ENCODE measurements at places on chromosomes 12 and 14. TPM values are rescaled to one million over a fixed set of nuclear protein-coding genes. Genes with fewer than 3 reads are reported as not detected.

TEX52 gene
- under 0.01 TPM for total RNA-seq

NGB gene
- not detected for total RNA-seq

OTUB2 gene
- 0.54 TPM for total RNA-seq

ART4 gene
- 0.27 TPM for total RNA-seq

COX8C gene
- not detected for total RNA-seq

ATG101 gene
- 35.8 TPM for total RNA-seq

HOXC13 gene
- total RNA-seq = not detected

IRF2BPL gene
- 31.5 TPM for total RNA-seq

C12orf54 gene
- total RNA-seq = 0.27 TPM

GRCh38 chr12:4270016-4270830 is 3.3 kb upstream of the CCND2 start:
- DNase-seq = no peak

GRCh38 chr12:68793436-68793835 is 14.5 kb upstream of the MDM2 start:
- DNase-seq = no peak

DNA sequence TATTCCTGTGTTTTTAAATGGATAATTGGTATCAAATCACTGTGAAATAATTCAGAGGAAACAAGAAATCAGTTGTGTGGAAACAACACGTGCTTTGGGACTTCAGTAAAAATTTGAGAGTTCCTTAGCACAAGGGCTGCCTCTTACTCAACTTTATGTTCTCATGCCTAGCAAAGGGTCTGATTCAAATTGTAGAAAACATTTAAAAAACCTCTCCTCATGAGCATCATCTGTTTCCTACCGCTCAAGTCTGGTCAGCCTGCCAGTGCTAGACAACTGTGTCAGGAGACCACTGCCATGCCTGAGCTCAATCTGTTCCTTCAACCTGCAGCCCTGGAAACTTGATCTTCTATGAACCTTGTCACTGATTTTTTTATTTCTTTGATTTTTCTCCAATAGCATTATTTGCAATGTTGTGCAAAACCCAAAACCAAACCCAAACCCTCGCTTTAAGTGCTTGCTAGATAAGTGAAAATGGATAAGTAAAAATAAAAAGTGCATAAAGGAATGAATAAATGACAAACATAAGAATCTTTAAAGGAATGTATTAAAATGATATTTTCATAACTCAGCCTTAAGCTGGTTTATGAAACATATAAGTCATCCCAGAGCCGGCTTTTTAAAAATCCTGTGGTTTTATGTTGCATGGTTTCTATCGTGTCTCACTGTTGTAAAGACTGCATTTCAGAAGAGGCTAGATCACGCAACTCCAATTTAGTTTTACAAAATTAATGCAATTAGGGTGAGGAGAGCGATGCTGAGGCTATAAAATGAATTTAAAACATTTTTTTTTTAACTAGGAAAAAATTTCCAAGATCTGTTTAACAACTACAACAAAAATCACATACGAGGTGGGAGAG is 361.2 kb upstream of the PDE3A start:
- no peak for DNase-seq

DNA sequence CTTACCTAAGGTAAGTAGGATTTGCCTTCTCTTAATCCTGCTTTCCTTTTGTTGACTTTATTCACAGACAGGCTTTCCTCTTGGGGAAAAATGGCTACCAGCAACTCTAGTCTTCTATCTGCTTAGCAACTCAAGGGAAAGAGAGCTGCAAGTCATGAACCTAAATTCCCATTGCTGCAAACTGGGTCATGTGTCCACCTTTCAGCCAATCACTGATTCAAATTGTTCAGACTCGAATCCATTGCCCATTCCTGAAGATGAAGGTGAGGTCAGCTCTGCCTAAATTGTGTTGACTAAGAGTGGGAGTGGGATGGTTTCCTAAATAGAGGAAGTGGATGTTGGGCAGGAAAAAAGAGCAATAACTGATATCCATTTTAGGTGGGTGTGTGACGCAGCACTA is 7.7 kb downstream of the FBXW8 start:
- no peak for DNase-seq

DNA sequence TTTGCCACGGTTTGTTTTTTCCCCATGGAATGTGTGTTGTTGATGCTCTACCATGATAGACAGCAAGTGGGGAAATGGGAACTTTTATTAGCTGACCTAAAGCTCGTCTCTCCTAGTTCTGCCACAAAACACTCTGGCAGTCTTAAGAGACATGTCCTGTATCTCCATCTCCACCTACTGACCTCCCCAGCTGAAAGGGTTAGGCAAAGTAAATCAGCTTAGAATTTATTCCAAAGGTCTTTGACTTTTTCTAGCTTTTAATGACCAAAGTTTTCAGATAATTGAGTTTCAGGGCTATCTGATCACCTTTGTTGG is 9.4 kb upstream of the ADIPOR2 start:
- DNase-seq = no peak

GRCh38 chr12:116257215-116257614 is 20.3 kb downstream of the MED13L start:
- DNase-seq = no peak

- DNase-seq = no peak
These were observed 753.3 kb downstream of the VRK1 start for GRCh38 chr14:97550463-97550862.

DNA sequence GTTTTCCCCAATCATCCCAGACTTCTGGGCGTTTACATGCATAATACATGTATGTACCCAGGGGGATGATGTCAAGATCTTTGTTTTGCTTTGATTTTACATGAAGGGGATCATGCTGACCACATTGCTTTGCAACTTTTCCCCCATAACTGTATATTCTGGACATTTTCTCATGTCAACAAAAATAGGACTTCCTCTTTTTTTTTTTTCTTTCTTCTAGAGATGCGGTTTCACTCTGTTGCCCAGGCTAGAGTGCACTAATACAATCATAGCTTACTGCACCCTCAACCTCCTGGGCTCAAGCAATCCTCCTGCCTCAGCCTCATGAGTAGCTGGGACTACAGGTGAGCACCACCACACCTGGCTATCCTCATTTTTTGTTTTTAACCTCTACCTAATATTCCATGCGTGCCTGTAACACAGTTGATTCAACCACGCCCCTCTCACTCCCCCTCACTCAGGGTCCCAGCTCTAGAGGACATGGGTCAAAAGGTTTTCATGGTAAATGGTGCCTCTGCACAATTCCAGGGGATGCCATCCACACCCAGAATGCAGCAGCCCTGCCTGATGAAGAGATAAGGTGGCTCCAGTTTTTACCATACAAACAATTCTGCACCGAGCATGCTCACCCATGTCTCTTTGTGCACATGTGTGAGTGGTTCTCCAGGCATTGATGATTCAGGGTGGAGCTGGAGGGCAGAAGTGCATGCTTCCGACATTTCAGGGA is 32.0 kb upstream of the CIPC start:
- no peak for DNase-seq

DNA sequence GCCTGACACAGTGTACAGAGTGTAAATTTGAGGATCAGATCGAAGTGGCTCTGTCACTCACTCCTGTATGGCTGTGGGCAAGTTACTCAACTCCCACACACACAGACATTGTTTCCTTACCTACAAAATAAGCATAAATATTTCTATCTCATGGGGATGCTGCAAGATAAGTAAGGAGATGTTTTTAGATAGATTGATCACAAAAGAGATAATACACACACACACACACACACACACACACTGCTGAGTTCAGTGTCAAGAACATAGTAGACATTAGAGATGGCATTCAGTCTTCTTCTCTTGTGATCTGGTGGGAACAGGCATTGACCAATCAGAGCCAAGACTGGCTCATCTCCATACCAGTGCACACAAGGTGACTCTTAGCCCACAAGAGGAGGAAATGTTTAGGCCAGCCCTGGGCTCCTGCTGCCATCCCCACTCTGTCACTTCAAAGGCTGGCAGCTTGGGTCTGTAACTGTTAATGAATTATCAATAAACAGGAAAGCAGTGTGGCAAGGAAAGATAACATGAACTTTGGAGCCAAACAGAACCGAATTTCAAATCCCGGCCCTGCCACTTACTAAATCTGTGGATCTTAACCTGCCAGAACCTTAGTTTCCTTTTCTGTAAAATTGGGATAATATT is 3.4 kb upstream of the RNASE8 start:
- DNase-seq = no peak
